ENCODE measurements at places on chromosomes 11 and 22.

- DNase-seq, result no peak
These were observed 40.5 kb downstream of the PRCP start for GRCh38 chr11:82859750-82860149.

DNA sequence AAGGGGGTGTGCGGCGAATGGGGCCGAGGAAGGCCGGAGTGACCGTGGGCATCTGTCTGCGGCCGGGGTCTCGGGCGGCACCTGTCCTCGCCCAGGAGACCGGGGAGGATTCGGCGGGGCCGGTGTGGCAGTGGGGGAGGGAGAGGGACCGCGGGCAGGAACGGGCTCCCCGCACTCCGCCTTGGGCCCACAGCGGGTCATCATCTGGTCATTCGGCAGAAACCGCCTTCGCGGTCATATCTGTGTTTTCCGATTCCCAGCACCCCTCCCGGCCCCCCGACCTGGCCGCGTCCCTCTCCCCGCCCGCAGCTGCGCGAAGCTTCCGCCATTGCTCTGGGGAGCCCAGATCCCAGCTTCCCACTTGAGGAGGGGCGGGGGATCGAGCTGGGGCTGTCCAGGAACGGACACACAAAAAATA lies 824 bp upstream of the CBX6 start:
- no peak for DNase-seq

- DNase-seq, result no peak
These were observed 222.9 kb downstream of the NTM start for GRCh38 chr11:131593301-131593700.

DNA sequence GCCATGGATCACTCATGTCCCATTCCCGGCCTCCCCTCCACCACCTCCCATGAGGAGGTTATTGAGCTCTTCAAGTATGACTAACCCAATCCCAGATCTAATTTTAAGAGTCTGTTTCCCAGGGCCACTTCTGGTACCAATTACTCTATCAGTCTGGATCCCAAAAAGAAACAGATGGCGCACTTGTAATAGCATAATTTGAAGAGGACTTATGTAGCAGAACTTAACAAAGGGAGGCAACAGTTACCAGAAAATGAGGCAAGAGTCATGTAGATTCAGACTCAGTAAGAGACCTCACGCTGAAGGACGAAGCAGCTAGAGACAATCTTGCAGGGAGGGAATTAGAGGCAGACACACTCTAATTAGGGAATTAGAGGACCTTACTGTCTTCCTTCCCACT lies 46.9 kb downstream of the DDX6 start:
- DNase-seq, result no peak

DNA sequence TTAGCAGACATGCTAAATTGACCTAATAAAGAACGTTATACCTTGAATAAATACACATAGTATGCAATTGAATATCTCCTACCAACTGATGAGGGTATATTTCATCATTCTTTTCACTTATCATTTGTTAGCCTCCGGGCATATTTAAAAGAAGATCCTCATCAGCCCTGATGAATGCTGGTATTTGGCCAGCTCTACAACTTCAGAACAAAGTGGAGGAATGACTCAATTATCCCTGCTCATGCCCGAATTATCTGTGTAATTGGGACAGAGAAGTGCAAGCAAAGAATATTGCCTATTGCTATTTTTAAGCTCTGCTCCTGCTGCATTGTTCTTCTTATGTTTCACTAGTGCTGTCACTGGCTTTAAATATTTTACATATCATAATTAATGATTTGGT lies 622.1 kb downstream of the METTL15 start:
- no peak for DNase-seq

DNA sequence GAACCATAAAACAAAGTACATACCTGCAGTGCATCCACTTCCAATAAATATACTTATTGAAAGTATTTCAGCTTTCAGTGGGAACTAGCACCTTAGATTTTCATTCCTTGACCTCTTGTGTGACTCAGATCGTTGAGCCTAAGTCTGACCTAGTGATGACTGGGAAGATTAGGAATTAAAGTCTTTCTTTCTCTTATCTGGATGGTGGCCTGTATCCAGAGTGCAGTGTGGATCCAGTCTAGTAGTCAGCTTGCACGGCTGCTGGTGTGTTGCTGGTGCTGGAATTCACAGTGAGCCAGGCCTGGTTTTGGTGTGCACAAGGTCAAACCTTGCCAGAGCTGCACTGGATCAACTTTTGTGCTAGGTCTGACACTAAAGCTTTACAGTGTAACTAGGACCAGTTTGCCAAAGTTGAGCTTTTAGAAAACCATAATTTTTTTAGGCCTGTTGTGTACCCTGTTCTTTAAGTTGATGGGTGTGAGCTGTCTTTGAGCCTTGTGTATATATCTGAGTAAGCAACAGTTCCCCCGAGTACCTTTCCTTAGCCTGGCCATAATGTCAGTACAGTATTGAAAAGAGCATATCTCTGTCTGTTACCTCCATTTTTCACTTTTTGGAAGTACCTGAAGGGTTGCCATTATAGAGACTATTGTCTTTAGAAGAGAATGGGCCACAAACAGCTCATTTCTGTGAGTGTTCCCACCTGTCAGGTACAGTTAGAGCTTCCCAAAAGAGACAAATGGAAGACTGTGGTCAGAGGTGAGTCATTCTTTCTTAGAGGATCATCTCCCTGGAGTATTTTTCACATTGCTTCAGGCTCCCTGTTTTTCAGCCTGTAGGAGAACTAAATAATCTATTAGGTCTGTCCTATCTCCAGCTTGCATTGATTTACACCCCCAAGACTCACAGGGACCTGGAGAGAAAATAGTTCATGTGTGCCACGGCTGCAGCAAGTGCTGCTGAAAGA lies 89.8 kb downstream of the ALX4 start:
- no peak for DNase-seq

All from stimulated activated naive CD8-positive, alpha-beta T cell treated with anti-CD3 and anti-CD28 coated beads, Interleukin-15, amount 100 ng/mL, for 72 hours (primary cell).